Prostate gland (tissue), 2 donors: ENCODE measurements at places on chromosomes 5 and 9.

GRCh38 chr5:73687357-73687756, 61.4 kb downstream of the ARHGEF28 start:
- DNase-seq = no peak

- no peak for DNase-seq
Measured at GRCh38 chr9:135130207-135130976, 42.9 kb downstream of the OLFM1 start.

DNA sequence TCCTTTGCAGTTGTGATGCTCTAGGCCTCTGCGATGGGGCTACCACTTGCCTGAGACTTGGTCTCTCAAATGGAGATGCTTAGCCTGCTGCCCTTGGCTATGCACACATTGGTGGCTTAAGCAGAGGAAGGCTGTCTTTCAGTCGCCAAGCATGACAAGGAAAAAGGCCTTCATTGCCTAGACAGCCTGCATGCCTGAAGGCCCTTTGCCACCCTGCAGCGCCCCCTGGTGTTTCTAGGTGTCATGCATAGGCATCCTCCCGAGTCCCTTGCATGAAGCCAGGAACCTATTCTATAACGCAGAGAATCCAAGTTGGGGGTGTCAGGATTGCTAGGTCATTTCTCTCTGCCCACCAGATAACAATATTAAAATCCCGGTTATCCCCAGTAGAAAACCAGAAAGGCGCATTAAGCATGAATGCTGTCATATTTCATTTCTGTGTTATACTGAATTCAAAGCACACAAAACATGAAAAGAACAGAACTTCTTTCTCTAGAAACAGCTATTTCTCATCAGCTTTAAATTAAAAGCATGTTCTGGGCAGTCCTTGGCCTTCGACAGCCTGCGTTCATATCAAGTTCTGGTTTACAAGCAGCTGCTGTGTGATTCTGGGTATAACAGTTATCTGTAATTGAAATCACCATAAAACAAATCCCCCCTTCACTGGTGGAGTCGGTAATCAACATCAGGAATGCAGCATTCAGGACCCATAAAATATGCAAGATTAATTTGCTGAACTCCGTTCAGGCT, 59.7 kb upstream of the TRPC7 start:
- DNase-seq = peak; percentile 69

DNA sequence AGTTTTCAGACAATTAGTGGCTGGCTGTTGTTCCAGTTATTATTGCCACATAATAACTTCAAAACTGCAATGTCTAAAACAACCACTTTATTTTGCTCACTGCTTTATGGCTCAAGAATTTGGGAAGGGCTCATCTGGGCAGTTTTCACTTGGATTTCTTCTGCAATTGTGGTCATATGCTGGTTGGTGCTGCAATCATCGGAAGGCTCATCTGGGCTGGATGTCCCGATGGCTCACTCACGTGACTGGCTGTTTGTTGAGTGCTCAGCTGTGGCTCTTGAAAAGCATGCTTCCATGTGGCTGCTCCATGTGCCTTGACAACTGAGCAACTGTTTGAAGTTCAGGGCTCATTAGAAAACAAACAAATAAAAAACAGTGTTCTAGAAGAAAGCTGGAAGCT, 1032.5 kb downstream of the DTWD2 start:
- no peak for DNase-seq

- DNase-seq = peak; percentile 51
Measured at GRCh38 chr5:91556-92263, at the start of gene PLEKHG4B. Gene PLEKHG4B (plus strand): TSS chr5:92168. CDS start chr5:92232, 64 bp downstream.

- DNase-seq = peak; percentile 77
Measured at GRCh38 chr9:136804509-136805206, 3.1 kb upstream of the RABL6 start.

DNA sequence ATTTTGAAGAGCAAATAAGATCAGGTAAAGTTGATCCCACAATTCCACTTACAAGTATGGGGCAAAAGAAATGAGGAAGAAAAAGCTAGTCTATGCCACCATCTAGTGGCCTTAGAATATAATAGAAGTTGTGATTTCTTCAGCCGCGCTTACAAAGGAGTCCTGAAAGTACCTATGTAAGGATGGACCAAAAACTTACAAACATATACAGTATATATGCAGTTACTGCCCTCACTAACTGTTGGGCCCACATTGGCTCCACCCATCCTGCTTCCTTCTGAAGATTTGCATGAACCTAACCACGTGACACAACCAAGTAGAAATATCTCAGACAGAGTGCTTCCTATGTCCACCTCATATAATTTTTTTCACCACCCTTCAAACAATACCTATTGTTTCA, 11.7 kb upstream of the OR13D1 start:
- DNase-seq = peak; percentile 4

- DNase-seq = no peak
Measured at GRCh38 chr5:179769796-179770195, 24.0 kb upstream of the LTC4S start.

DNA sequence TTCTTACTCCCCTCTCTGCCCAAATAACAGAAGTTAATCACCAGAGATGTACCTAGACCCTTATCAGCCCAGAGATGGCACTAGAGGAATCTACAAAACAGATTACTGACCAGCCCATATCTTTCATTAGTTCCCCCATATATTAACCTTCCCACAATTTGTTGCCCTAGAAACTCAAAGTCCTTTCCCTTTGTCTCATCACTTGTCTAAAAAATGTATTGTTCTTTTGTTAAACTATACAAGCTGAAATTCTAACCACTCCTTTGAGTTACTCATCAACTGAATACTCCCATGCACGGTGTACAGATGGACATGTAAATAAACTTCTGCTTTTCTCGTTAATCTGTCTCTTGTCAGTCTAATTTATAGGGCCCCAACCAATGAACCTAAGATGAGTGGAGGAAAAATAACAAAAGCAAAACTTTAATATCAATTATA, 130.9 kb downstream of the CCDC192 start:
- DNase-seq = no peak

GRCh38 chr9:69153707-69154521, 20.2 kb upstream of the TJP2 start:
- DNase-seq = no peak

DNA sequence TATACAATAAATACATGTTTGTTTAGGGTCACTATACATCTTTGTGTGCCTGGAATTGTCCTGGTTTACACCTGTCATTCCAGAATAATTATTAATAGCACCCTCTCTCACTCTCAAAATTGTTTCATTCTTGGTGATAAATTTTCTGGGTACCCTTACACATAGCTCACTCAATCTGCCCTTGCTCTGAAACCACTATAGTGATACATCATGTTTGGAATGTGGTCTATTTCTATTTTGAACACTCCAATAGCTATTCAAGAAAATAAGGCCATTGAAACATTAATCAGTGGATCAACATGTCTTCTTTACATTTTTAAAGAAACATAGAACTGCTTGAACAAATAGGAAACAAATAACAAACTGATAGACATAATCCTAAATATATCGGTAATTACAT, 158.7 kb downstream of the ARRDC3 start:
- no peak for DNase-seq

GRCh38 chr5:22908586-22908985, 55.4 kb upstream of the CDH12 start:
- no peak for DNase-seq

DNA sequence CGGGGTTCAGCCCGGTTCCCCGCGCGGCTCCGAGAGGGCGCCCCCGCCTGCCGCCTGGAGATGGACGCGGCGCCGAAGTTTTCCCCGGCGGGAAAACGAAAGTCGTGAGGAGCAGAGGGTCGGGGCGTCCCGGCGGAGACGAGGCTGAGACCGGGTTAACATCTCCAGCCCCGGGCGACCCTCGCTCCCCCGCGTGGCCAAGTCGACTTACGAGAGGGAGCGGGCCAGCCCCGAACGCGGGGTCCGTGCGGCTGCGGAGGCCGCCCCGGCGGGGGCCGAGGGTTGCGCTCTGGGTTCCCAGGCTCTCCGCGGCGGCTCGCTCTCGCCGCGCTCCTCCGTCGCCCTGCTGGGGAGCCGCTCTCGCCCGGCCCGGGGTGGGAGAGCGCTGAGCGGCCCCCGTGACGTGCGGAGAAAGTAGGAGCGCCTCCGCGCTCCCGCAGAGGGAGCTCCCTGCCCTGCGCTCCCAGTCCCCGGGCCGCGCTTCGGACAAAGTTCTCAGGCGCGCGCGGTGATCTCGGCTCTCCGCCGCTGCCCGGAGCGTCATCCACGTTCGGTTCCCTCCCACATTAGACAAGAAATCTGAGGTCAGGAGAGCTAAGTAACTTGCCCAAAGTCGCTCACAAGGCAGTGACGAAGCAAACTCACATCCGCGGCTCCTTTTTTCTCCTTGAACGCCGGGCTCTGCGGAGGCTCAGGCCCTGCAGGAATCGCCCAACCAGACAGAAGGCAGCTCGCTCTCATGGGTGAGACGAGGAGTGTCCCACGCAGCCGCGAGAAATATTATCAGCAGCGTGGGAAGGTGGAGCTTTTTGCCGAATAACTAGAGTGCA, 1.2 kb upstream of the GCNT4 start:
- DNase-seq = peak; percentile 33

DNA sequence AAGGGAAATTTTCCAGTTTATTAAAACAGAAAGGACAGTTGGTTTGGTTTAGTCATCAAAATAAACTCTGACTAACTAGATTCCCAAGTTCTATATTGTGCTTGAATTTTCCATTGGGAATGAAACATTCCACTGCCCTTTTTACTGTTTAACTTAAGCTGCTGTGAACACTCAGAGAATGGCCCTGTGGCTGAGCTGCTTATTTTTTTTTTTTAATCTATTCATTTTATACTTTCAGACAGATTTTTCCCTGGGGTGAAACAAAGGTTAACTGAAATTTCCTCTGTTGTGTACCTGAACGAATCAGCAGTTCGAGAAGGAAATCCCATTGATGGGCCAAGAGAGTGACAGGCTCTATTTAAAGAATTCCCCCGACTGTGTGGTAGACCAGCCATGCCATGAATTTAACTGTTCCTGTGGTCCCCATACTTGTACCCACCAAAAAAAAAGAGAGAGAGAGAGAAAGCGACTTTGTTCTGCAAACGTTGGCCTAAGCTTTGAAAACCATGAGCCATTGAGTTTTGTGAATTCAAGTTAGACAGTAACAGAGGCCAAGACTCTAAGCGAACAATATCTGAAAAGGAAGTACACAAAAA, 138.7 kb upstream of the GRHPR start:
- no peak for DNase-seq

- no peak for DNase-seq
Measured at GRCh38 chr9:125829743-125830142, 82.6 kb downstream of the PBX3 start.

DNA sequence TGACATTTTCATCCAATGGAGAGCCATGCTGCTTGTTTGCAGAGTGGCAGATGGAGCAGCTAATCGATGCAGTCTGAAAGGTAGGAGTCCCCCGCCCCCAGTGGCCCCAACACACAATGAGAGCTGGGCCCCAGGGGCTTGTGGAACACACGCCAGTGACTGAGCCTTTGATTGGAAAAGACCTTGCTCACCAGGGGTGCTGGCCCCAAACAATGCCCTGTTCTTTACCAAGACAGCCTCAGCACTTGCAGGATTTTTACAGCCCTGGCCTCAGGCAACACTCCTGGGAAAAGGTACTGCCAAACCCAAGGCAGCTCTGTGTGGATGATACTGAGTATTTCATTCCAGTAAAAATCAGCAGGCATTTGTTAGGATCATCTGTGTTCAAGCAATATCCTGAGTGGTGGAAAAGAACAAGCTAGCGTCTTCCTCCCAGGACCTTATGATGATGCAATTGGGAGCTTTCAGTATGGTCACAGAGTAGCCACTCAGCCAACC, 276.8 kb upstream of the CLINT1 start:
- no peak for DNase-seq

GRCh38 chr5:169945831-169946261, 34.4 kb downstream of the INSYN2B start:
- peak; percentile 87 for DNase-seq

GRCh38 chr5:5298068-5298633, 124.3 kb upstream of the ICE1 start:
- DNase-seq = no peak
